NCI-H187 (cell line): ENCODE measurements at places on chromosomes 3 and 15.

GRCh38 chr3:51388286-51389029, 2.6 kb upstream of the RBM15B start:
- DNase-seq: no peak

GRCh38 chr3:53103397-53104296, 26.6 kb downstream of the RFT1 start:
- DNase-seq: no peak

DNA sequence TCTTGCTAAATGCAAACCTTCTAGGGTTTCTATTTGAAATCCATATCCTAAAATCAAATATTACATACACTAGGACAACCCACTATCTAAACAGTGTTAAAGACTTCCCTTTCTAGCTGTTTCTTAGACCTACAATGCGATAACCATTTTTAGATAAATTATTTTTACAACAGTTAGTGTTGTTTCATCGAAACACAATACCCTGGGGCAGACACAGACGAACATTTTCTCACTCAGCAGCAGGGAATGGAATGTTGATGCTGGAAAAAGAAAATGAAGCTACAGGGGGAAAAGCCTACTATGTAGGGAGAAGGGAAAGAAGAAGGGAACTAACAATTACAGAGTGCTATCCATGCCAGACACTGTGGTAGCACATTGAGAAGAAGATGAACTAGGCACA, 6.0 kb upstream of the HERC1 start:
- no peak for DNase-seq

DNA sequence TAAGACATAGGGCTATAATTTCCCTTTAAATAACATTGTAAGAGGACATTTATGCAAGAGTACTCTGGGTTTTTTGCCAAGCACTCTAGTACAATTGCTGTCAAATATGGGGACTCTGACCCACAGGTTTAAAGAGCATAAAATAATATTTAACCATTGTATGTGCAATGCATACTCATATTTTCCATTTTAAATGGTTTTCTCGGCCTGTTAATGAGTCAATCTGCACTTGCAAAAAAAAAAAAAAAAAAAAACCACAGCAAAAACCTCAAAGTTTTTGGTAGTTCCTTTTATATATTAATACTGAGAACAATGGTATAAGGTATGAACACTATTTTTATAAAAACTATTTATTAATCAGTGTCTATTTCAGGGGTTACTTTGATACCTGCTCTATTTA, 304.0 kb upstream of the CBLB start:
- no peak for DNase-seq

DNA sequence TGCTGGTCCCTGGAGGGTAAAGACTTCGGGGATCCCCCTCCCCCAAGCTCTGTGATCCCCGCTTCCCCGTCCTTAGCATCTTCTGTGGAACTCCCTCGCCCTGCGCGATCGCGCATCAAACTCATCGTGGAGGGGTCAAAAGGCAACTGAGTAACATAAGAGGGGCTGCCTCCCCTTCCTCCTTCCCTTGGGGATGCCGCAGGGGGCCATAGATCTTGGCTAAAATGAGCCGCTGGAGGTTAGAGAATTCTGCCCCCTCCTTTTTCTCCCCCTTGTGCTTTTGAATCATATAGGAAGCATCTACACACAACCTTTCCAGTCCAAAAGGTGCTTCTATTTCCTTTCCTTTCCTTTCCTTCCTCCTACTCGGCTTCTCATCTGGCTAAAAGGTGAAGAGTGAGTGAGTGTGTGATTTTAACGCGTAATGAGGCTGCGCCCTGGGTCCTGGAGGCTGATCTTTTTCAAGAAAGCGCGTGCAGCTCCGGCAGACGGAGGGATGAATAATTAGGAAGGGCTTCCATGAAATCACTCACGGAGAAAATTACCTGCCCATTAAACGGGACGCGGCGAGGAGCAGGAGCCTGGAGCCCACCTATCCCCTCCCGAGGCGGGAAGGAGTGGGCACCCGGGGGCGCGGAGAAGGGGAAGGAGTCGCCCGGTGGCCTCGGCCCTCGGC, 831 bp upstream of the ROBO2 start:
- peak; percentile 18 for DNase-seq

DNA sequence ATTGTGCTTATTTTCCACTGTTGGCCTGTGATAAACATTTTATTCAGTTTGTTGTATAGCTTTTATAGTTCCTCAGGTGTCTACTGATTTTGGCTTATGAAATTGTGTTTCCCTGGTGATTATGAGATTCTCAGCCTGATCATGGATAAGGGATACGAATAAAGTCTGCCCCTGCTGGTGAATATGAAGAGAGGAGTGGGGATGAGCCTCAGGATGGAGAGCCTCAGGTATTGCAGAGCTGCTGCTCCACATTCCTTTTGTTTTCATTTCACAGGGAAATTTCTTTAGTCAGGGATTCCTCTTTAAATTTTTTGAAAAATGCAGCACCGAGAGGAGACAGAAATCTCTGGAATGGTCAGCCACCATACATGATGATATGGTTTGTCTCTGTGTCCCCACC, 14.7 kb upstream of the RAB6B start:
- no peak for DNase-seq

DNA sequence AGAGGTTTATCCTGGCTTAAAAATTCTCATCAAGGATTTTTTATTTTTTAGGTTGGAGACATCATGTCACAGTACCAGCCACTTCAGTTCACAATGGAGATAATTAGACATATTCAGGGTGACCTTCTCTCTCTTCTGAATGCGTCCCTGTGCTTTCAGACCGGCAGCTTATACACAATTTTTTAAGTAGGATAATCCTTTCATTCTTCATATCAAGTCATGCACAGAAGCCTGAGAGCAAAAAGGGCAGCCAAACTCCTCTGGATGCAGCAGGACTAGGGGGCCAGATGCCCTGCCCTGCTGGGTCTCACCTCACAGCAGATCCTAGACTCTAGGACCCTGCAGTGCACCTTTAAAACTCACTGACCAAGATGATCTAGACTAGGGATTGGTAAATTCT, 210.4 kb downstream of the ERC2 start:
- DNase-seq: no peak

GRCh38 chr3:173249457-173249856, 108.4 kb upstream of the SPATA16 start:
- no peak for DNase-seq

- DNase-seq: no peak
Measured at GRCh38 chr3:81886081-81886480, 124.6 kb upstream of the GBE1 start.

- no peak for DNase-seq
Measured at GRCh38 chr3:71421820-71422566, 161.5 kb downstream of the FOXP1 start.

DNA sequence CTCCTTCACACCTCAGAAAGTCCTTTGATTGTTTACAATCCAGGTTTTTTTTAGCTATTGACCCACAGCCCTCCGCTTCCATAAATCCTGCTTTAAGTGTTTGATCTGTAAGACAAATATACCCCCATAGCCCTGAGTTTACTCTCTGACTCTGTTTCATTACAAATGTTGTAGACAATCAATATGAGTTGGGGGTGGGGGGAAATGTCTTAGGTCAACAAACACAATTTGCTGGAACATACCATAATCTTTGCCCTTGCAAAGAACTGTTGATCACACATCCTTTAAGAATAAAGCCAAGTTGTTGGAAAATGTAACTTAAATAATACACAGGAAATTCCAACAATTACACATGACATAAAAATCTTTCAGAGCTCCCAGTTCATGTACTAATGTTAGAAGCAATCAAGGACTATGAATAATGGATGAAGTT, 301.8 kb upstream of the SEMA6D start:
- no peak for DNase-seq

DNA sequence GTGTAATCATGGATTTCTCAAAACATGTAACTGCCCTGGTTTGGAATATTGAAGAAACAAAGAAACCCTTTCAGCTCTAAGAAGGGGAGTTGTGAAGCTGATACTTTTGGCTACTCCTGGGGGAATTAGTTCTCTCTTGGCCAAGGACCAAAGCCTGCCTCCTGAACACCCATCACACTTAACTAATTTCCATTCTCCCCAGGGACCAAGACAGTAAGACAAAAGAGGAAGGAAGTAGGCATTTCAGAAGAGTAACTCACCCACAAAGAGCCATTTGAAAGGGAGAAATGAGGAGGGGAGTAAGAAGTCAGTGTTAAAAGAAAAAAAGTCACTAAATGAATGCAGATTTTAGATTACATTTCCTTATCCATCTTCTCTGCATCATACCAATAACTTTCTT, 328.0 kb upstream of the SOX2 start:
- DNase-seq: no peak

DNA sequence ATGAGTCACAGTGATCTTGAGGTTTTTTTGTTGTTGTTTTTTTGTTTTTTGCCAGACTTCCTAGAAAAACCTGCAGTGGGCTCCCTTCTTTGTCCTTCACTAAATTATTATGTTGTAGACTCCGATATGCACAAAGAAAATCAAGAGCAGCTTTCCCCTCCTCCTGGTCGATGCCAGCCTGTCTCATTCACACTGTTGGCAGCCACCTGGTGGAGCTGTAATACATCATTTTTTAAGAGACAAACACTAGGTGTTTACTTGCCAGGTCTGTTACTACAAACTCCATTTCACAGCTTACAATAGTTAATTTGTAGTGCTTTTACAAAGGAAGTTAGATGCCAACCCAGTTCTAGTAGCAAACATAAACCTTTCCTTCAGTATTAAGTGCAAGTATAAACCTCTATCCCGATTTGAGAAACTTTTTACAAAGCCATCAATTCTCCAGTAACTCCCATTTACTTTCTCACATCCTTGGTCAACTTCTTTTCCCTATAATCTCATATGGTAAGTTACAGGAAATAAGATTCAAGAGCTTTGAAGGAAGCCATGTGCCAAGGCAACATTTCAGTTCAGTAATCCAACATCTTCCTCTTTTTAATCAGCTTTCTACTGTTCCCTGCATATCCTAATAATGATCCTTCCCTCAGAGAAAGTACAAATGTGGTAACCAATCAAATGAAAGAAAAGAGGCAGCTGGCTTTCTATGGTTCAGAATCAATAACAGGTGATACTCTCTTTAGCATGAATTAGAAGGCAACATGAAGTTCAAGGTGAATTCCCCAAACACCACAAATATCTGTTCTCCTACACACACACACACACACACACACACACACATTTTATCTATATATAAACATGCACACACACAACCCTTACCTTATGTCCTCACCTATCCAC, 14.0 kb downstream of the AAGAB start:
- no peak for DNase-seq

- DNase-seq: no peak
Measured at GRCh38 chr3:142318331-142318730, 92.9 kb upstream of the GK5 start.

GRCh38 chr3:11567516-11568467, 75.9 kb downstream of the VGLL4 start:
- no peak for DNase-seq

GRCh38 chr15:34625007-34625406, 41.6 kb upstream of the GOLGA8B start:
- no peak for DNase-seq
